Hematopoietic multipotent progenitor cell (in vitro differentiated cells): ENCODE measurements at places on chromosomes 7 and 10.

GRCh38 chr7:46191776-46192175 lies 270.7 kb upstream of the IGFBP3 start:
- no peak for DNase-seq

- DNase-seq = no peak
These were observed 247.0 kb downstream of the SORCS1 start for GRCh38 chr10:106917452-106918055.

DNA sequence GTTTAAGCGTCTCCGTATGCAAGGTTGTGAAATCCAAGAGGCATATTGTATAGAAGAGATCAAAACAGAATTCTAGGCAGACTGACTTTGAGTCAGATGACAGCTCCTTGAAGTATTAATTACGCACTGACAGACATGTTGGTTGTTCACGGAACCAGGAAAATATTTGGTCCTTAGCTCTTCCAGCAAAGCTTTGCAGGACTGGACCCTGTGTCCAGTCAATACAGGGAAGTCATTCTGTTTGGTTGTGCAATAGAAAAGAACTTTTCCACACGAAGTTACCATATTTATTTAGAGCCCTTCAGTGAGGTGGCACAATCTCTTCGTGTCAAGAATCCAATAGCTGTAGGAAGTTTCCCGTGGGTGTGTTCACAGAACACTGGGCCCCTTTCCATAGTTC lies 205.3 kb downstream of the ARHGAP21 start:
- DNase-seq = no peak

DNA sequence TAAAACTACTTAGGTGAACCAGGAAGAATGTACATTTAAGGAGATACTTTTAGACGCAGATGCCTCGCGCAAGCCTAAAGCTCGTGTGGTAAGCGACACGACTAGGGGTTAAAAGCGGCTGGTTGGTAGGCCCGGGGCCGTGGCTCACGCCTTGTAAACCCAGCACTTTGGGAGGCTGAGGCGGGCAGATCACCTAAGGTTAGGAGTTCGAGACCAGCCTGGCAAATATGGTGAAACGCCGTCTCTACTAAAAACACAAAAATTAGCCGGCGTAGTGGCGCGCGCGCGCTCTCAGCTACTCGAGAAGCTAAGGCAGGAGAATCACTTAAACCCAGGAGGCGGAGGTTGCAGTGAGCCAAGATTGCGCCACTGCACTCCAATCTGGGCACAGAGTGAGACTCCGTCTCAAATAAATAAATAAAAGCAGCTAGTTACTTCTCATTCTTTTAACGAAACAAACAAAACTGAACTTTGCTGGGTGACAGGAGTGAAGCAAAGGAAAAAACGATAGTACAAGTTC lies 879 bp downstream of the NUDT5 start:
- no peak for DNase-seq

- DNase-seq = no peak
These were observed 20.4 kb upstream of the CCSER2 start for GRCh38 chr10:84308021-84308420.
